ENCODE measurements at places on chromosomes 5 and 9.

- no peak for DNase-seq
Measured at GRCh38 chr5:179167871-179168451, 107.8 kb downstream of the ZNF354C start.

- DNase-seq = no peak
Measured at GRCh38 chr5:14954616-14955343, 83.2 kb upstream of the ANKH start.

DNA sequence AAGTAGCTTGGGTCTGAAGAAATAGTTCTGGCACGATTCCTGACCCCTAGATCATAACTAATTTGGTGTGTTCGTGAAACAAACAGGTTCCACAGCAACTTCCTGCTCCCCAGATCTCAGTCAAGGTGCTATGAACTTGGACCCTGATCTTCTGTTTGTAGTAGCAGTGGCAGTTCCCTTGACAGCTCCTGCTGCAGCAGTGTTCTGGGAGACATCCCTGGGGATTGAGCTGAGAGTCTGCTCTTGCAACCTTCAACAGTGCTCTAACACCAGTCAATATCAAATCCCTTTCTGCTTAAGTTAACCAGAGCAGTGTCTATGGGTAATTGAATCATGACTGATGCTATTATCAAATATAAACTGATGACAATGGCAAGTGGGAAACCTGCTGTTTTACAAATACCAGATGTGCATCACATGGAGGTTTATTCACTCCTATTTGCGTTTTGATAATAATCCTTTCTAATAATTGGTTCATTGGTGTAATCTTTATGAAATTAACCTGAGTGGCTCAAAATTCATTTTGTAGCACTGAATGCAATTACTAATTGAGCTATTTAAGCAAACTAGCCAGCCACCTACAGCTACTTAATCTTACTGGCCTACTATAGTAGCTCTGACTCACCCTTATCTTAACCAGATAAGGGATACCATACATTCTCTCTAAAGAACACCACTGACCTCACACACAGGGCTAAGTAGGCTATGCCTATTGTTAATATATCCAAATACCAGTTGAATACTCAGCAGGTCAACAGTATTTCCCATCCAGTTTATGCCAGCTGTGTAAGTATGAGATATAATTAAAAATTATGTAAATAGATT lies 21.9 kb downstream of the KDM4C start:
- no peak for DNase-seq

GRCh38 chr5:107301999-107302398 lies 368.7 kb downstream of the EFNA5 start:
- DNase-seq = no peak

- no peak for DNase-seq
Measured at GRCh38 chr5:113047733-113048652, 71.4 kb downstream of the DCP2 start.

DNA sequence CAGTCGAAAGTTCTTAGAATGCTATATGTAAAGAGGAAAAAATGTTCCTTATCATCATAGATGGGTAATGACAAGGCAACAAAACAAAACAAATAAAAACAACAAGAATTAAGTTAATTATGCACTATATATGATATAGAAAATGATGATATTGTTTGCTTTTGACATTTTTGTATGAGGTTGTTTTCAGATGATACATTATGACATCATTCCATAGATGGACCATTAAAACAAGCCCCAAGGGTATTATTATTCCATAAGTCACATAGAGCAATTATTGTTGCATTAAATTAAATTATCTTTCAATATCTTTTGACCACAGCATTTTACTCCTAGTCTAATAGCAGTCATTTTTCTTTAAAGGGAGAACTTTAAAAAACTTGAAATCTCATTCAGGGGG lies 56.5 kb upstream of the RICTOR start:
- DNase-seq = no peak

GRCh38 chr5:172293054-172293744 lies 9.6 kb upstream of the UBTD2 start:
- peak; percentile 53 for DNase-seq

- DNase-seq = no peak
Measured at GRCh38 chr5:178318382-178318781, 85.8 kb upstream of the PHYKPL start.

DNA sequence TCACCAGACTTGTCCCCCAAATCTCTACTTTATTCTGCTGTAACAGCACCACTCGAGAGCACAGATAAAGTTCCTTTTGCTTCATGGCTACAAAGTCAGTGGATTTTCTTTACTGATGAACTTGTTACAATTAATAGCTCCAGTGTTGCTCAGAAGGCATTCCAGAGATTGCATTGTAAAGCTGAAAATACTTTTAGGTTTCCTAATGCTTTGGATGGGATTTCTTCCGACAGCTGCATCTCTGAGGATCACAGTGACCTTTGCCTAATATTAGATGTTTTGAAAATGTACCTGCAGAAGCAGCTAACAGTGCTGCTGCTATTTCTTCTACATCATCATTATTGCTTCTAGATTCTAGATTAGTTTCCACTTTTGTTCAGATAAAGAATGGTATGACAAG lies 58.8 kb upstream of the TMEM171 start:
- DNase-seq = no peak

DNA sequence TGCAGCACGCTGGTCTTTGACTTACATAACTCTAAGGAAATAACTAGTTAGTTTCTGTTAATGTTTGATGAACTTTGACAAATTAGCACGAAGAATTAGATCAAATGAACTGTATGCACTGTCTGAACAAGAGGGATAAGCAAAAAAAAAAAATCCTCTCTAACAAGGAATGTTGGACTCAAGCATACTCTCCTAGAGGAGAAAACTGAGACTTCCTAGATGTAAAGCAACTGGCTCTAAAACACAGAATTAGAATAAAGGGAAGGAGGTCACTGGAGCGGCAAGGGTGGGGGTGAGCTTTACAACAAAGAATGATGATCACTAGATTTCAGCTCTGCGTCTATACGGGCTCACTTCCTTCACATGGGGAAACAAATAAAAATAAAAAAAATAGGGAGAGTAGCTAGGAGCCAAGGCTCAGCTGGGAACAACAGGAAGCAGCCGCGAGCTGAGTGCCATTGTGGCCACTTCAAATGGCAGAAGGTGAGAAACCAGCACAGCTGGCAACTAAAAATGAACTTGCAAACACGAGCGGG lies 48.7 kb upstream of the CEMIP2 start:
- no peak for DNase-seq

- DNase-seq = no peak
Measured at GRCh38 chr9:78023003-78023741, 8.4 kb downstream of the GNAQ start.

DNA sequence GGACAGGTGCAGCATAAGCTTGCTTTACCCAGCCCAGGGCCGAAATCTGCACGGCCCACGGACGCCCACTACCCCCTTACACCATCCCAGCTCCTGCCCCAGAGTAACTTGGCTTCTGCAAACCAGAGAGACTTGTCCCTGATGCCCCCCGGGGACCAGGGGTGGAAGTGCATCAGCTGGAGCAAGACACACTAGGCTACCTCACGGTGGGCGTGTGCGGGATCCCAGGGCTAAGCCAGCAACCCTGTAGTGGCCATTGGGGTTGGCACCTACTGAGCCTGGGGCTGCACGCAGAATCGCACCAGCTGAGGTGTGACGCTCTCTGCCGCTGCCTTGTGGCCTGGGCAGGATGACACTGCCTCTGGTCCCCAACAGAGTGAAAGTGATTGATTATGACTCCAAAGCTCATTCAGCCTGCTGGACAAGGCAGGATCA lies 6.1 kb upstream of the ZNF79 start:
- peak; percentile 55 for DNase-seq

- peak; percentile 52 for DNase-seq
Measured at GRCh38 chr5:127229185-127229889, 61.3 kb upstream of the MEGF10 start.

- DNase-seq = no peak
Measured at GRCh38 chr9:37383876-37384746, 38.4 kb upstream of the GRHPR start.

- no peak for DNase-seq
Measured at GRCh38 chr9:125758986-125759763, 12.0 kb downstream of the PBX3 start.

DNA sequence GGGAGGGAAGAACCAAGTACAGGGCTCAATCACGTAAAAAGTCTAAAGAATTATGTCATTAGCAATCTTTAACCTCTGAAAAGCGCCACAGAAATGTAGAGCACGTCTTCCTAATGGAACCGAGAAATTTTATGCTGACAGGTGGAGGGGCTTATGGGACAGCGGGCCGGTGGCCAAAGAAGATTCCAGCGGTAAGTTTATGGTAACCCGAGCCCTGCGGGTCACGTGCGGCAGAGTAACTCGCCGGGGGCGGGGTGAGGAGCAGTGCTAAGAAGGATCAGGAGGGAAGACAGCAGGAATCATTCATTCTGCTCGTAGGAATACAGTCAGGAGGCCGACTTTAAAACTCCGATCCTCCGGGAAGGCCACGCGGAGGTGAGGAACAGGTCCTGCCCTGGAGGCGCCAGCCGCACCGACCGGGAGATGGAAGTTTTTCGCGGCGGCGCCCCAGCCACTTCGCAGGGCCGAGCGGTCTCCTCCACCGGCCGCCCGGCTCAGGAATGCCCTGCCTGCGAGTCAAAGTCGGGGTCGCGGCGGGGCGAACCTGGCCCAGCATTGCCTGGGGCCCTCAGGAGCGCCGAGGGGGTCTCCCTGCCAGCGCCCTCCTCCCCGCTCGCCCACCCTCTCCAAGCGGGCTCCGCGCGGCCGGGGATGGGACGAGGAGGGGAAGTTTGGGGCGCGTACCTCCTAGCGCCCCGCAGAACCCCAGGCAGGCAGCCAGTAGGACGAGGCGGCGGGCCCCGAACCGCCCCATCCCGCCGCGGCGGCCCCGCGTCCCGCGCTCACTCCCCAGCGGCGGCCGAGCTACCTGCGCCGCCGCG lies 101.8 kb downstream of the ESM1 start:
- no peak for DNase-seq

GRCh38 chr5:58462154-58462553 lies 2.3 kb upstream of the PLK2 start:
- DNase-seq = no peak

GRCh38 chr9:94867281-94867841 lies 140.9 kb downstream of the AOPEP start:
- no peak for DNase-seq

DNA sequence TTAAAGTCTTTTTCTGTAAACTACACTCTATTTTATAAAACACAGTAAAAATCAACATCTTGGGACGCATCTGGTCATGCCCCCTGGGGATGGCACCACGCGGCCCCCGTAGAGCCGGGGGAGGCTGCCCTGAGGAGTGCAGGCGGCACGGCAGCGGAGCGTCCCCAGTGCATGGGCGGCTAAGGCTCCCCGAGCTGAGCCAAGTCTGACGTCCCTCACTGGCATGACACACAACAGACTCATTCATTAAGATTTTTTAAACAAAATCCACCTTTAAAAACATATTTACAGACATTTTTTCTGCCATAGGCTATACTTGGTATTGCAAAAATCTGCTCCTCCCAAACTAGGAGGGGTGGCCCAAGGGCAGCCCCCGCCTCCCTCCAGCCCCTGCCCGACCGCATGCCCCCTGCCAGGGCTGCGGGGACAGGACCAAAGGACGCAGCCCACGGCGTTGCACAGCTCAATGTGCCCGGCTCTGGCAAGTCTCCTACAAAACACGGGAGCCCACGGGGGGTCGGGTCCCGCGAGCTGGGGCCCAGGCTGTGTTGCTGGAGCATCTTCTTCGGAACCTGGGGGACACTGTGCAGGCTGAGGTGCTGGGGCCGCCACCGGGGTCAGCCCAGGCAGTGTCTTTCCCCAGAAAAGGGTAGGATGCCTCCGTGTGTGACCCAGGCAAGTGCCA lies 11.8 kb upstream of the SEC16A start:
- no peak for DNase-seq

GRCh38 chr5:128053291-128053954 lies 30.1 kb upstream of the SLC12A2 start:
- DNase-seq = no peak

GRCh38 chr9:130898552-130898852 lies 1.9 kb upstream of the QRFP start:
- DNase-seq = no peak

Data from activated CD4-positive, alpha-beta T cell treated with anti-CD3 and anti-CD28 coated beads, Interleukin-2, amount 50 U/mL, for 48 hours (primary cell).